Skeletal muscle tissue (tissue), 5 donors: ENCODE measurements at places on chromosomes 1 and 21. TPM values are rescaled to one million over a fixed set of nuclear protein-coding genes. Genes with fewer than 3 reads are reported as not detected.

The TLR5 gene
- 3.1 TPM for total RNA-seq

The TIE1 gene
- 49.6 TPM for total RNA-seq

The COL6A2 gene
- 459 TPM for total RNA-seq

The PCP4 gene
- not detected for total RNA-seq

The FALEC gene
- total RNA-seq: not detected

The CD1E gene
- total RNA-seq: 0.52 TPM
